ENCODE measurements at places on chromosomes 6 and 20.
A peak's percentile ranks its signal among the peaks of the same experiment; 100 is the strongest.

DNA sequence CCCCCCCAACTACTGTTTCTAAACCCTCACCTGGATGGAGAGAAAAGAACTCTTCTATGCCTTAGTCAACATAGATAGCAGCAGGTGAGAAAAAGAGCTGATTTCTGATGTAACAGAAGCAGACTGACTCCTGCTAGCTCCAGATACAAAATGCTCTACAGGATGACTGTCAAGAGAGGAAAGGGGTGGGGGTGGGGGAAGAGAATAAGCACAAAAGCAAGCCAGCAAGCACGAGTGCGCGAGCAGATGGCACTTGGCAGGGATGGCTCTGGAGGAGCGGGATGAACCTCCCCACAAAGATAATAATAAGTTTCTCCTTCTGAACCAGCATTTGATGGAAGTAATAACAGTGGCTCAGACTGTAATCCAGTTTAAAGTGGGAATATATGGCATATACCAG is 45.6 kb upstream of the SPDEF start:
- no peak for DNase-seq

GRCh38 chr6:106223300-106223930 is 102.1 kb downstream of the ATG5 start:
- DNase-seq, result peak; percentile 0

GRCh38 chr6:131999545-132000146 is 48.5 kb upstream of the CCN2 start:
- DNase-seq, result no peak

GRCh38 chr6:22965889-22966288 is 396.5 kb downstream of the HDGFL1 start:
- no peak for DNase-seq

DNA sequence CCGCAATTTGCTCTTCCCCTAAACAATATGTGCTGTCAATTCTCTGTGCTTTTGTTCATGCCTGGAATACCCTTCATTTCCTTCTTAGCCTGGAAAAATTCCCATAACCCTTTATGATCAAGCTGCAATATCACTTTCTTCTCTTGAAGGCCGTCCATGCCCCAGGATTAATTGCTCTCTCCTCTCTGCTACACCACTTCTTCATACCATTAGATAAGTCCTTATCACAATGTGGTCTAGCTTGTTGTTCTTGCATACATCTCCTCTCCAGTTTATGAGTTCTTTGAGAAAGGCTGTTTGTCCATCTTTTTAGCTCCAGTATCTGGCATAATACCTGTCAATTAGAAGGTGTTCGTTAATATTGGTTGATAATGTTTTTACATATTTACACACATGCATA is 111.2 kb upstream of the SAMD5 start:
- no peak for DNase-seq

GRCh38 chr6:15952231-15953151 is 176.4 kb upstream of the MYLIP start:
- DNase-seq, result no peak

DNA sequence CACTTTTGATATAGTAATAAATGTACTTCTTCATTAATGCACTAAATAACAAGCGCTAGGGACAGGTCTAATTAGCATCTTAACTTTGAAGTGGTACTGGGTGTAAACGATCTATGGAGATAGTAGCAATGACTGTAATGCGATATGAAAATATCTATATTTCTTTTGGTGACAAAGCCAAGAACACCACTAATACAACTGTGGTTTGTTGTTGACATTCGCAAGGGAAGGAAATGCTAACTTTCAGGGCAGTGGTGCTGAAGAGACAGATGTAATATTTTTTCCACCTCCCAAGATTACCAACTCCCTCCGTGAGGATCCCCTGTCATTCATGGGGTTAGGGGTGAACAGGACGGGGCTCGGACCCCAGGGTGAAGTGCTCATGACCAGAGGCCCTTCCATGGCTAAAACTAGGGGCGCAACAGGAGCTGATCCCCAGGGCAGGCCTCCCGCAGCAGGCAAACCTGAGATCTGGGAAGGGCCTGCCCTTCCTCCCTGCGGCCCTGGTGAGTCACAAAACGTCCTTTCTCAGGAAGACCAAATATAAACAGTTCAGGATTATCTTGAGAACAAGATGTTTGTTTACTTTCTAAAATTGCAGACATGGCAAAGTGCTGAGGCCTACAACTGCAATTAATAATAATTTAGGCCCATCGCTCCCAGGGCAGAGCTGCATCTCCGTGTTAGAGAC is 65.0 kb upstream of the TOX2 start:
- DNase-seq, result peak; percentile 36

GRCh38 chr20:52889225-52889624 is 82.9 kb upstream of the TSHZ2 start:
- no peak for DNase-seq

DNA sequence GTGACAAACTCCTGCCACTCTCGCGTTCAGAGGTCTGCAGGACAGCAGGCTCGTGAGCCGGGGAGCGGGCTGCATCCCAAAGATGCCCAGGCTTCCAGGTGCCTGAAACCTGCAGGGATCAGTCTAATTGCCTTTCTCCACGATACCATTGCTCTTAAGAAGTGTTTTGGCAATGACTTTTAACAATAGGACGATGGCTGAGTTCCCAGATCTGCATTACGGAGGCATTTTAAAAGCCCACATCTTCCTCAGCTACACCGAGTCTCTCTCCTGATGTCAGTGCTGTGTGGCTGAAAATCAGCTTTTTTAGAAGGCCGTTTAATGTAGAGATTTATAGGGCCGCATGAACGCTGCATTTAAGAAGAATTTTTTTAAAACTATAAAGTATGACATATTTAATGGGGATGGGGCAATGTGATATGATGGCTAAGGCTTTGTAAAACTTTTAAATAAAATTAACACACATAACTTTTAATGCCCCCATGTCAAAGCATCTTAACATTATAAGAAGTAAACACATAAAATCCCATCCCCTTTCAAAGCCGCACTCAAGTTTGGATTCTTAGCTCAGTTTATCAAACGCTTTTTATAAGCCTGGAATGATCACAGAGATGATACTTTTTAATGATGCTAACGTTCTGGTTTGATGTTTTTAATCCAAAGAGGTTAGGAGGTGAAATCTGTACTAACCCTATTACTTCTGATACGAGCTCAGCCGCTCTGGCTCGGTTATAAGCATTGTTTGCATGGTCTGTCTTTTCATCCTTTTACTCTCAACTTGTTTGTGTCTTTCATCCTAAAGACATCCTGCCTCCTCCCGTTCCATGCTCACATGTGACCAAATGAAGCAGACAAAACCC is 386.0 kb downstream of the SMOC2 start:
- no peak for DNase-seq

DNA sequence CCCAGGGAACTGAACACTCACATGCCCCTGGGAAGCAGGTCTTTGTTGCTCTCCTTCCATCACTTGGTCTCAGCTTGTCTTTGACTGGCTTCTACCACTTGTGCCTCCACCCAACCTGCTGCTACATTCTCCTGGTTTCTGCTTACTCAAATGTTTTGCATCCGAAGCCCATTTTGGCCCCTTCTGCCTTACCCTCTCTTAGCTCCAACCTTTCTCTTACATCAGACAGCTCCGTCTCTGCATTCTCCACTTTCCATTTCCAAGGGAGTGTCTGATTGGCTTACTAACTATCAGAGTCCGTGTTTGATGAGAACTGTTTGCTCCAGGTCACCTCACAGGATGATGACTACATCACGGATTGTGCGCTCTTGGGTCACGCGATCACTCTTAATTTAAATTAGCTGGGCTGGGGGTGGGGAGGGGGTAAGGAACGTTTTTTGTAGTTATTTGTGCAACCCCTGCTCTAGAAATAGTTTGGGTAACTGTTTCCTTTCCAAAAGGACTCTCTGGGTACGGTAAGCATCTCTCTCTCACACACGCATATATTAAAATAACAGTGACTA is 844 bp upstream of the ABRACL start:
- peak; percentile 9 for DNase-seq

DNA sequence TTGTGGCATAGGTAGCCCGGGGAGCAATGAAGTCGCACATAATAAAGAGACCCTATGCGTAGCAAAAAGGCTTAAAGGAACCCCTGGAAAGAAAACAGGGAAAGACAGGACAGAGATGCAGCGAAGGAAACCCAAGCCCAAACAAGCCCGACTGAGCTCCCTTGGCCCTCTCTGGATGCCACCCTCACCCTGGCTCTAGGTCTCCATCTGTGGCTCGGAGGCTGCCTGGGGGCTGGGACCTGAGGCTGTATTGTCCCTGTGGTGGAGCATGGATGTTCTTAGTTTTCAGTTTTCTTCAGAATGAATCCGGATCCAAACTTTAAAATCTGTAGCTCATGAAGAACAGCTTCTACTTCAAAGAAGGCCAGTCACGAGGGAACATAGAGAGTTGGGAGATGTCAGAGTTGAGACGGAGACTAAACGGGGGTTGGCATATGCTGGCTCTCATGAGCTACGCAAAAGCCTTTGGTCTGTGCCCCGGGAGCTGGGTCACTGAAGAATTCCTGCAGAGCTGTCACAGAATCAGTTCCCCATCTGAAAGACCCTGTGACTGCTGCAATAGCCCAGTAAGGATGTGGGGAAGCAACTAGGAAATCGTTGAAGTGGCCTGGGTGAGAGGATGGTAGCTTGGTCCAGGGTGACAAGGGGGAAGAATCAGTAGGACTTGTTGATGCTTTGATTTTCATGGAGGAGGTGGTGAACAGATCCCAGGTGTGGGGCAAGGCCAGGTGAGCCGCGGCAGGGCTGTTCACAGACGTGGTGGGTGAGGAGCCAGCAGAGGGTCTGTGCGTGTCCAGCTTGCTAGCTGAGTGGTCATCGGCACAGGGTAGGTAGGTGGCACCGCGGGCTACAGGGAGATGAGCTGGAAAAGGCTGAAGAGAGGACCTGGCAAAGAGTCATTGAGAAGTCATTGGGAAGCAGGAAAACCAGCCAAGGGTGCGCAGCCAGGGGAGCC is 35.2 kb downstream of the SYNDIG1 start:
- DNase-seq, result no peak

GRCh38 chr20:33441142-33441955 is 2.2 kb downstream of the SNTA1 start:
- no peak for DNase-seq

DNA sequence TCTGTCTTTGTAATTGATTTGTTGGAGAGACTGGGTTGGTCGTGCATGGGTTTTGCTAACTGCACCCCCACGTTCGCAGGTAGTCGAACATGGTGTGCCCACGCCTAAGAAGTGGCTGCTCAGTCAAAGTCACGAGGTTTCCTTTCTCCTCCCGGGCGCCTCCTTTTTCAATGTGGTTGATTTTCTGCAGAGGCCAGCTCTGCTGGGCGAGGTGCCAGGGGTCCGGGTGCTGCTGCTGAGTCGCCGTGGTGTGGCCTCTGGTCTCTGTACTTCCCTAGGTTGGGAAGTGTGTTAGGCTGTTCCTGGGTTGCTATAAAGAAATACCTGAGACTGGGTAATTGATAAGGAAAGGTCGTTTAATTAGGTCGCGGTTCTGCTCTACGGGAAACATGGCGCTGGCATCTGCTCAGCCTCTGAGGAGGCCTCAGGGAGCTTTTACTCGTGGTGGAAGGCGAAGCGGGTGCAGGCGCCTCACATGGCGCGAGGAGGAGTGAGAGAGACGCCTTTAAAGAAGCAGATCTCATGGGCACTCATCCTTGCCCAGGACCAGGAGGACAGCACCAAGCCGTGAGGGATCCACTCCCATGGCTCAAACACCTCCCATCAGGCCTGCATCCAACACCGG is 14.1 kb downstream of the OSBPL2 start:
- peak; percentile 82 for DNase-seq

- no peak for DNase-seq
Measured at GRCh38 chr6:118748311-118749062, 97.1 kb upstream of the CEP85L start.

DNA sequence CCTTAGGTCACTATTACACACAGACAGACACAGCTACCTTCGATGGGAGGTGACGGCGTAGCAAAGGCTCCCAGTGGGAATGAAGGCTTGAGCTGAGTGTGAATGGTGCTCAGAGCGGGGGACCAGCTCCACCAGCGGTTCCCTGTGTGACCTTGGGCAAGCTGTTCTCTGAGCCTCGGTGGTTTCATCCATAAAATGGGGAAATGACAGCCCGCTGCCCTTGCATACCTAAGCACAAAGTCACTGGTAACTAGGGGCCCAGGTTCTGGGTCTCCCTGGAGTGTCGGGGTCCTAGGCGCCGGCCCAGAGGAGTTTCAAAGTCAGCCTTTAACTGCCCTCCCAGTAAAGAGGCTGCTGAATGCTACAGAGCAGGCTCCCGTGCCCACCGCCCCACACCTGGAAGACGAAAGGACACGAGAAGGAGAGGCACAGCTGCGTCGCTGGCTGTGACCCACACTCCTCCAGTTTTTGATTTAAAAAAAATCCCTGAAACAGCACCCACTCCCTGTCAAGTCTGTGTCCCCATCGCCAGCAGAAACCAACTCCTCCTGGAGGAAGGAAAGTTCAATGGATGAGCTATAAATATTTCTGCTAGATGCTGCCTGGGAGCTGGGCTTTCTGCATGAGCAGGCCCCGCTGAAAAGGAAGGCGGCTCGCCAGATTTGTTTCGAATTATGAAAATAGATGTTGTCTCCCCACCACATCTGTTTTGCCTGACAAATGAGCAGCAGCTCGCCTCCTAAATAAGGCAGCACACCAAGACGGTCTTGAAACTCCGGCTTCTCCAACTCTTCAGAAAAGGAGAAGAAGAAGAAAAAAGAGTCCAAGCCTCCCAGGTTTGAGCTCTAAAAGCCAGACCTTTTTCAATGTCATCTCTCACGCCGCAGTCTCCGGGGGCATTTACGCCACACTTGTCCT is 27.4 kb downstream of the PMEPA1 start:
- DNase-seq, result no peak

GRCh38 chr6:77228279-77228678 is 235.0 kb downstream of the HTR1B start:
- DNase-seq, result no peak

DNA sequence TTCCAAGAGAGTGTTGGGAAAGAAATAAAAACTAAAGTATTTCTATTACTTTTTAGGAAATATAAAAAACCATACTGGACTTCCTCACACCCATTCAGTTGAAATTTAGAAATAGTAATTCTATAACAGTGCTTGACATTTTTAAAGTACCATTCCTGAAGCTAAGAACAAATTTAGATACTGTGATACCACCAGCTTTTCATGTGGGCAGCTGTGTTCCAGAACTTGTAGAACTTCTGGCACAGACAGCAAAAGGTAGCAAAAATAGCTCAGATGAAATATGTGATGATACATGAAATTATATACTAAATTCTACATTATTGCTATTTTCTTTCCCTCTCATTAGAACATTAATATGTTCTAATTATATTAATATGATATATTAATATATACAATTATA is 346.5 kb downstream of the SYNE1 start:
- DNase-seq, result no peak

DNA sequence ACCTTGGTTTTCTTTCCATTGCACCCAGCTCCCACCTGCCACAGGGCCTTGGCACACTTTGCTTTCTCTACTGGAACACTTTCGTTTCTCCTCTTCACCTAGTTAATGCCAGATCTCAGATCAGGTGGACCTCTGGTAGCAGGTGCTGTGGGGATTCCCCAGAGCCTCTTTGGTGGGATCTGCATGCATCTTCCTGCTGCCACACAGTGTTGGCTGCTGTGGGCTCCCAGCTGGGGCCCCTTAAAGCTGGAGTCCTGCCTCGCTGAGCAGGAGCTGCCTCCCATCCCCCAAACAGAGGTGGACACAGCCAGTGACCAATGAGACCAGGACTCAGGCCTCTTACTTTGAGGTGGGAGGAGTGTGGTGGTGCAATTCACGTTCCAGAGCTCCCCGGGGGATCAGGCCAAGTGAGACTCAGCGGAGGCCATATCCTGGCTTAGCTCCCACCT is 28.4 kb downstream of the CEBPB start:
- no peak for DNase-seq
